ENCODE measurements at places on chromosomes 2 and 18.

DNA sequence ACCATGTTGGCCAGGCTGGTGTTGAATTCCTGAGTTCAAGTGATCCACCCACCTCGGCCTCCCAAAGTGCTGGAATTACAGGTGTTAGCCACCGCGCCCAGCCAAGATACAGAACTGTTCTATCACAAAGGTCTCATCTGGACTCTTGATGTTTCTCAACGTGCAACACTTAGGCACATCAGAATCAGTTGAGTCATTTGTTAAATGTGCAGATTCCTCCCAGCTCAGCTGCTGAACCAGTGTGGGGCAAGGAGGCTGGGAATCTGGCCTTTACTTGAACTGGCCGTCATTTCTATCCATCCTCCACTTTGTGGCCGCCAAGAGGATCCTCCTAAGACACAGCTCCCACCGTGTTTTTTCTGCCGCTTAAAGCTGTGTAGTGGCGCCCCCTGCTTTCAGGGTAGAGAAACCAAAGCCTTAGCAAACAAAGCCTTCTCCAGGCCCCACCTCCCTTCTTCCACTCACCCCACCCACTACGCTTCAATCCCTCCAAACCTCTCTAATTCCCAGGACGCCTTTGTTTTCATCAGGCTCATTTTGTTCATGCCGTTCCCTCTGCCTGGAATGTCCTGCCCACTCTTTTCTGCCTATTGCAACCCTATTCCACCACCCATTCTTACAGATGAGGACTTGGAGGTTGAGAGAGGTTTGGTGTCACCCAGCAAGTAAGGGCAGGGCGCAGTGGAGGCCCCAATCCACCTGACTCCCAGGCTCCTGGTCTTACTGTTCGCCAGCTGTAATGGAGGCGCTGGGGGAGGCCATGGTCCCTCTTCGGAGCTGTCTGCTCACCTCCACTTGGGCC lies 776 bp upstream of the SPEG start:
- peak; percentile 86 for DNase-seq

- DNase-seq: no peak
These were observed 173.6 kb downstream of the GRB14 start for GRCh38 chr2:164447660-164448059.

GRCh38 chr18:74806073-74806472 lies 208.4 kb downstream of the ZNF407 start:
- peak; percentile 4 for DNase-seq

GRCh38 chr2:106816974-106817373 lies 69.0 kb downstream of the ST6GAL2 start:
- DNase-seq: no peak

DNA sequence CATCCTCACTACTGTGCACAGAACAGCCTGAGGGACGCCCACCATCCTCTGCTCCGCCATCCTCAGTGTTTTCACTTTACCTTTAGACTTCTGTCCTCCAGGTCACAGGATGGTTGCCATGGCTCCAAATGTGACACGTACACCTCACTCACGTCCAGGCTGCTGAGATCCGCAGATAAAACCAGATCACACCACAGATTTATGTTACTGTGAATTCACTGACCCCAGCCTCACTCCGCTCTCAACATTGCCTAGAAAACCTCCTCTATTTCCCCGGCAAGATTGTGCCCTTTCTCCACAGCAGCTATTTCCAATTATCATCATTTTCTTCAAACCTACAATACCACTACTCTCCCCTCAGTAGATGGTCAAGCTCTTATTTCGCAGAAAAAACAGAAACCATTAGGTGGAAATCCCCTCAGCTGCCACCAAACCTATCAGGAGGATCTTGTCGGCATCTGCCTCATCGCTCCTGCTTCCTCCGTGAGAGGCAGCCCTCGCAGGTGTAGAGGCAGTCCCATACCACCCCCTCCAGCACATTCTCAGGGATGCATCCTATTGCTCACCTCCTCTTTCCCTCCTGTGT lies 49.8 kb upstream of the SLC1A4 start:
- DNase-seq: no peak
